ENCODE measurements at places on chromosomes 4 and X.

GRCh38 chr4:159549098-159549518 lies 446.2 kb downstream of the RAPGEF2 start:
- H3K4me1 ChIP-seq: no peaks in the 10 kb centered on the region
- no peak overlapping the region for H3K4me3 ChIP-seq
- DNase-seq: no peak
- H3K36me3 ChIP-seq: no peaks in the 10 kb centered on the region
- H3K27ac ChIP-seq: no peak overlapping the region

- H3K4me1 ChIP-seq: no peaks in the 10 kb centered on the region
- H3K27ac ChIP-seq: no peak overlapping the region
- H3K36me3 ChIP-seq: no peaks in the 10 kb centered on the region
- H3K27me3 ChIP-seq: no peaks in the 10 kb centered on the region
- H3K4me3 ChIP-seq: no peak overlapping the region
- DNase-seq: no peak
Measured at GRCh38 chr4:79820427-79820826, 252.6 kb downstream of the ANTXR2 start.

DNA sequence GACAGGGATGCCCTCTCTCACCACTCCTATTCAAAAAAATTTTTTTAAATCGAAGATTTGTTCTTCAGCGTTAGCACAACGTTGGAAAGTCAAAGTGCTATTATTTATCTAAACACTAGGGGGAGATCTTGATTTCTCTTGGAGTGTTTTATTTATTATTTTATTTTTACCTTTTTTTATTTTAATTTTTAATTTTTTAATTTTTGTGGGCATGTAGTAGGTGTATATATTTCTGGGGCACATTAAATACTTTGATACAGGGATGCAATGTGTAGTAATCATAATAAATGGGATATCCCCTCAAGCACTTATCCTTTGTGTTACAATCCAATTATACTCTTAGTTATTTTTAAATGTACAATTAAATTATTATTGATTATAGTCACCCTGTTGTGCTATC lies 37.4 kb upstream of the SLC10A4 start:
- H3K27me3 ChIP-seq: no peaks in the 10 kb centered on the region
- no peaks in the 10 kb centered on the region for H3K36me3 ChIP-seq
- no peak overlapping the region for H3K4me3 ChIP-seq
- no peak overlapping the region for H3K27ac ChIP-seq
- no peak for DNase-seq

DNA sequence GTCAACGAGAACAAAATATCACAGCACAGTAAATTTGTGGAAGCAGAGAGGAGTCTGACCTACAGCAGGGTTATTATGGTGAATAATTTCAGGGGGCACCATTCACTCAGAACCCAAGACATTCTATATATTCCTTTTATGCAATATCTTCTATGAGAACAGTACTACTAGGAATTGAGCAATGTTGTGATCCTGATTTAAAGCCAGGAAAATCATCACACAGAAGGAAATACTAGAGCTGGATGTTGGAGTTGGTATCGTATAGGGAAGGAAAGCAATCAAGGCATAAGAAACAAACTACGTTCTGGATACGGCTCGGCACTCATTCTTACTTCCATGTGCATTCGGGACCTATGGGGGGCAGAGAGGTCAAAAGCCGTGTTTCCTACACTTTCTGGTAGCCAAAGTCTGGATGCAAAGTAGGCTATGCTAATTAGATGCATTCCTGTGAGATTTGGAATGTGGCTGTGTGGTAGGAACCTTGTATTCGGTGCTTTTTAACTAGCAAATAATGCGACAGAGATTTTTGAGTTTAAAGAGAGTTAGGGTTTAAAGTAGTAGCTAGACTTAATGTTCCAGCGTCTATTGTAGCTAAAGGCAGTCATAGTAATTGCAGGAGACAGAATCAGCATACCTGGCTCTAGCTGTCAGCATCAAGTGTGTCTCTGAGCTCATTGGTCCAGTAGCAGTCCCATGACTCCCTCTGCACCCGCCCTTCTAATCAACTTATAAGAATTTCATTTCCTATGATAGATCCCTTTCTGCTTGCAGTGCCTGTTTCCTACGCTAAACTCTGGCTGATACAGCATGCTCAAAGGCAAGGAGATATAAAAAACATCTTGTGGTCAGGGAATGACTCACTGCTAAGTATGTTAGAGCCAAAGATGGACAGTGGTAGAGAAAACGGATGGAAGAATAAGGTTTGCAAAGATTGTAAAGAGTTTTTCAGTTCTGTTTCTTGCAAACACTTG lies 43.3 kb upstream of the PDGFC start:
- H3K36me3 ChIP-seq: no peaks in the 10 kb centered on the region
- H3K4me3 ChIP-seq: no peak overlapping the region
- no peaks in the 10 kb centered on the region for H3K4me1 ChIP-seq

- H3K36me3 ChIP-seq: no peaks in the 10 kb centered on the region
- H3K4me1 ChIP-seq: no peaks in the 10 kb centered on the region
- no peaks in the 10 kb centered on the region for H3K27me3 ChIP-seq
- H3K4me3 ChIP-seq: no peak overlapping the region
- H3K27ac ChIP-seq: no peak overlapping the region
Measured at GRCh38 chrX:139213241-139213709, 317.3 kb upstream of the F9 start.

GRCh38 chr4:173526027-173526482 lies 4.0 kb downstream of the HAND2 start:
- H3K27ac ChIP-seq: no peak overlapping the region
- H3K4me1 ChIP-seq: peaks cover 36% of the 10 kb centered on the region
- no peaks in the 10 kb centered on the region for H3K36me3 ChIP-seq
- H3K27me3 ChIP-seq: peaks cover 97% of the 10 kb centered on the region
- H3K4me3 ChIP-seq: no peak overlapping the region
- no peak for DNase-seq

DNA sequence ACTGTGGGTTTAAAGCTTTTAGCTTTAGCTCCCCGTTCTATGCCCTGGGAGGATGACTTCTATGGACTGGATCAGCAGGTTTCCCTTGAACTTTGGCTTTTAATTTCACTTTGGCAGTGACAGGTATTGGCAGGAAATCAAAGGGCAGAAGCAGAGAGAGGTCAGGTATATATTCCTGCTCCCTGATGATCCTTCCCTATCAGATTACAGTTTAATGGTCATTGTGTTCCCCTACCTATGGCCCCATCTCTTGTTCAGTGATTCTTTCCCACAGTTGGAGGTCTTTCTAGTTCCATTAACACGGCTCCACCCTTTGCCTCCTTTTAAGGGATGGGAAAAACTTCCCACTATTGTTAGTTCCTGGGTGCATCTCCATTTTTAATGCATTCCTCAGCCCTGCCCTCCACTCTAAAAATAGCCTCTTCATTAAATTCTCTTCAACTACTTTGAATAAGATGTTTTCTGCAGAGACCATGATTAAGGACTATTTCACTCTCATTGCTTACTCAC lies 107.8 kb upstream of the TMEM47 start:
- no peak overlapping the region for H3K27ac ChIP-seq
- H3K4me1 ChIP-seq: no peaks in the 10 kb centered on the region
- H3K27me3 ChIP-seq: no peaks in the 10 kb centered on the region
- DNase-seq: no peak
- H3K4me3 ChIP-seq: no peak overlapping the region
- no peaks in the 10 kb centered on the region for H3K36me3 ChIP-seq

- H3K4me3 ChIP-seq: no peak overlapping the region
- DNase-seq: no peak
- H3K27me3 ChIP-seq: no peaks in the 10 kb centered on the region
- no peak overlapping the region for H3K27ac ChIP-seq
- H3K36me3 ChIP-seq: no peaks in the 10 kb centered on the region
- no peaks in the 10 kb centered on the region for H3K4me1 ChIP-seq
Measured at GRCh38 chrX:39665830-39666518, 431.8 kb downstream of the BCOR start.

DNA sequence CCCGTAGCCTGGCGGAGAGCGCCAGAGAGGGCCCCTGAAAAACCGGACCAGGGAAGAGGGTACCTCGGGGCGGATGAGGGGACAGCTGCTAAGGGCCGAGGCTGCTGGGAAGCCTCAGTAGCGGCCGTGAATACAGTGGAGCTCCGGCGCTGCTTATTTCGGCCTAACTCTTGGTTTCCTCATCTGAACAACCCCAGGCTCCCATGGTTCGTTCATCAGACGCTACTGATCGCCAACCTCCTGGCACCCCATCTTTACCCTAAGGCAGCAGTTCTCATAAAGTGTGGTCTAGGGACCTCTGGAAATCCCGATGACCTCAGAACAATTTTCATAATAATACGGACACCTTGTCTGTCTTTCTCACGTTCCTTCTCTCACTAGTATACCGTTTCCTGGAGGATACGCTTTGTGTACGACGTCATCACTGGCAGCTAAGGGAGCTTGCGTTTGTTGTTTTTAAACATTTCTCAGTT lies 645 bp upstream of the RAB28 start:
- peak overlapping the region; percentile 84 for H3K4me3 ChIP-seq
- H3K36me3 ChIP-seq: no peaks in the 10 kb centered on the region
- H3K27ac ChIP-seq: peak overlapping the region; percentile 91
- H3K27me3 ChIP-seq: peaks cover 11% of the 10 kb centered on the region
- no peak for DNase-seq

DNA sequence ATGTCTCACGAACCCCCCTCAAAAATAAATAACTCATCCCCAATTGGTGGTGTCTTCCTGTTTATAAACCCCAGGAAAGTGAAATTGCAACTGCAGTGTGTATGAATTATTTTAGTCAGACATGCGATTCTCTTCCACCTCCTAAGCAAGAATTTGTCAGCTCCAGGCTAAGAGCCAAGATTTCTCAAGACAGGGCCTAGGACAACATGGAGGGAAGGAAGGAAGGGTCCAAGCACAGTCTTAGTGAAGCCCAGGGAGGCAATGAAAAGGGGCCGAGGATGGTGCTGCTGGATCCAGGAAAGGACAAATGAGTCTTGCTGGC lies 20.0 kb downstream of the SH3KBP1 start:
- H3K4me1 ChIP-seq: peaks cover 27% of the 10 kb centered on the region
- no peak for DNase-seq
- no peak overlapping the region for H3K27ac ChIP-seq

- no peaks in the 10 kb centered on the region for H3K36me3 ChIP-seq
Measured at GRCh38 chr4:34824515-34824914, 1419.8 kb downstream of the ARAP2 start.

- H3K27ac ChIP-seq: no peak overlapping the region
- peak overlapping the region; percentile 44 for H3K4me3 ChIP-seq
- H3K27me3 ChIP-seq: no peaks in the 10 kb centered on the region
Measured at GRCh38 chr4:70722199-70722791, 531 bp downstream of the RUFY3 start.

DNA sequence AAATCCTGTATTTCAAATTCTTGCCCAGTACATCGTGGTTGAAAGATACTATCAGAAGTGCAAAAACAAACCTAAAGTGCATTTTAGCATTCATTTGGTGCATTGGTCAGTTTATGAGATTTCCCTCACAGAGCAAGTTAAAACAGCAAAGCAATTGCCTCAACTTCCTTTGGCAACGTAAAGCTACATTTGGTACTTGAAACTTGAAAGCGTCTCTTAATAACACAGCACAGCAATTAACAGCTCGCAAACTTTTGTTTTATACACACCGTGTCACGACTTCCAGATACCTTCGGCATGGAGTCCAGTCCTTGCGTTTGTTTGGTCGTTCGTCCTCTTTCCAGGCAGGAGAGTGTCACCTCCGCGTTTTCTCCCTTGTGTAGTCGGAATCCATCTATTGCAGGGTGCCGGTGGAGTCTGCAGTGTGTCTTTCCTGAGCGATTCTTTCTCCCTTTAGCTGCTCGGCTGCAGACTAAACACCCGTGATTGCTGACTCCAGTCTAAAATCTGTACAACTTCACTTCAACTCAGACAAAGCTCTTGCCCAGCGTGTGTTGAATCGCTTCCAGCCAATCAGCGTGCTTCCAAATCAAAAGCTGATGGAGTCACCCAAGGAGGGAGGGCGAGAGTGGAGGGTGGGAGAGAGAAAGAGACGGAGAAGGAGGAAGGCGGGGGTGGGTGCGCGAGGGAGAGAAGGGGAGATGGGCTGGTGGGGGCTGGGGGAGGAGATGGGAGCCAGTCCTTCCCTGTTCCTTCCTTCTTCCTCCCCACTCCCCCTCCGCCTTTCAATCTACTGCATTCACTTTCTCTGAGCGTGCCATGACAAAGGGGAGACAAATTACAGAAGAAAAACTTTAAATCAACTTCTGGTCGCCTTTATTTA lies at the start of gene PCDH18:
Gene PCDH18, minus strand, starts transcription at position 509 of the 883 bp plus-strand sequence. Its CDS starts 406 bp downstream, at position 103.
- DNase-seq: peak; percentile 69
- H3K27ac ChIP-seq: peak within 1 kb of the TSS; percentile 72
- no peaks in the 10 kb centered on the region for H3K4me1 ChIP-seq
- no peaks in the 10 kb centered on the region for H3K27me3 ChIP-seq
- H3K36me3 ChIP-seq: no peaks in the 10 kb centered on the region

DNA sequence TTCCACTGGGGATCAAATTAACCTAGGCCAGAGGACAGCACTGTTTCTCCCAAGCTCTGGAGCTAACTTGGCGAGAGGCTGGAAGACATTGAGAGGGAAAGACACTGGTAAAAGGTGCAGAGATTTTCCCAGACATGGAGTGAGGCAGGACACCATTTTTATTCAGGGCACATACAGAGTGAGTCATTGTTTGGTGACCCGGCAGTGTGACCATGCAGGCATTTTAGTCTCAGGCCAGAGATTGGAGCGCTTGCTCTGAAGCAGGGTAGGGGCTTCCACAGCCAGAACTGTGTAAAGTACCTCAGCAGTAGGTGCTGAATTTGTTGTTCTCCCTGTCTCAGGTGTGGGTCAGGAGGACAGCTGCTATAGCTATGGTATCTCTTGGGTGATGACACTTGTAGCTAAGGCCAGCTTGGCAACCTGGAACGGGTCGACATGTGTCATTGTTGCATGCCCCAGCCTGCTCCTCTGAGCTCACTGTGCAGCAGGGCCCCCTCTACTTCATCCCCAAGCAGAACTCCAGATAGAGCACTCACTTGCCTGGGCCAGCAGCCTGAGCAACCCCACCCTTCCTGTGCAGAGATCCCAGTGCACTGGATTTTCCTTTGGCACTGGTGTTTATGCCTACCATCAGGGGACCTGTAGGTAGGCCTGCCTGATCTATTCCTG lies 79.8 kb upstream of the ATP8A1 start:
- H3K27me3 ChIP-seq: no peaks in the 10 kb centered on the region
- H3K27ac ChIP-seq: no peak overlapping the region
- peak; percentile 25 for DNase-seq
- H3K36me3 ChIP-seq: no peaks in the 10 kb centered on the region

DNA sequence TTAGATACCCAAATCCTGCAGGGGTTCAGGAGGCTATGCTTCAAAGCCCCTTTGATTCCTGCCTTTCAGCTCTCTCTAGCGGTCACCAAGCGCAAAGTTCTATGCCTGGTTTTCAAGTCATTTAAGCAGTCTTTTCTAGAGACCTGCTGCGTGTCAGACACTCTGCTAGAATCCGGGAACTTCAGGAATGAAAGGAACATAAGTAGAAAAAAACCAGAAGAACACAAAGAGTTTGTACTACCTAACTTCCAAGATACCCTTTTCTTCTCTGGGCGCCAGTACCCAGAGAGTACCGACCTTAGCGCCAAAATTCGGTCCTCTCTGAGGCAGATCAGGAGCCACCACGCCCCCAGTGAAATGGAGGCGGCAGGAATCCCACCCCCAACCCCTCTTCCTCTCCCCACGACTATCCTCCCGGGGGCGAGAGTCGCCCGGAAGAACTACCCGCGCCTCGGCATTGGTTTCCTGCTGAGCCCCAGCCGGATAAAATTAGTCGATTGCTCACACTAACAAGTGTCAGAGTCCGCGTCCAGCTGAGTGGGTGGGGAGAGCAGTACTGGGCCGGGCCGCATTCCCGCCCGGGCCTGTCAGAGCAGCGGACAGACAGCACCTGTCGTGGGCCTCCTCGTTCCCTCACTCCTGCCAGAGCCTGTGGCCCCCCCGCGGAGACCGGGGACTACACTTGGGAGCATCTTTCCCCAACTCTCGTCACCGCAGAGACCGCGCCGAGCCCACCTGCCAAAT lies 78.8 kb downstream of the RLIM start:
- no peaks in the 10 kb centered on the region for H3K36me3 ChIP-seq
- peak overlapping the region; percentile 83 for H3K27ac ChIP-seq
- H3K4me1 ChIP-seq: no peaks in the 10 kb centered on the region
- H3K4me3 ChIP-seq: peak overlapping the region; percentile 59
- no peaks in the 10 kb centered on the region for H3K27me3 ChIP-seq
